ENCODE measurements at places on chromosomes 3 and 15. TPM values are rescaled to one million over a fixed set of nuclear protein-coding genes. Genes with fewer than 3 reads are reported as not detected.

The GHSR gene
- total RNA-seq = not detected

The TRMT10C gene
- 26.8 TPM for total RNA-seq

The TGM5 gene
- total RNA-seq = 0.37 TPM

The CD276 gene
- total RNA-seq = not detected

- no peak for DNase-seq
These were observed 933.9 kb downstream of the NSUN3 start for GRCh38 chr3:94996743-94997142.

GRCh38 chr3:48219543-48219942 is 3.8 kb upstream of the CAMP start:
- no peak for DNase-seq

GRCh38 chr3:157317895-157318294 is 118.8 kb upstream of the PTX3 start:
- no peak for DNase-seq

DNA sequence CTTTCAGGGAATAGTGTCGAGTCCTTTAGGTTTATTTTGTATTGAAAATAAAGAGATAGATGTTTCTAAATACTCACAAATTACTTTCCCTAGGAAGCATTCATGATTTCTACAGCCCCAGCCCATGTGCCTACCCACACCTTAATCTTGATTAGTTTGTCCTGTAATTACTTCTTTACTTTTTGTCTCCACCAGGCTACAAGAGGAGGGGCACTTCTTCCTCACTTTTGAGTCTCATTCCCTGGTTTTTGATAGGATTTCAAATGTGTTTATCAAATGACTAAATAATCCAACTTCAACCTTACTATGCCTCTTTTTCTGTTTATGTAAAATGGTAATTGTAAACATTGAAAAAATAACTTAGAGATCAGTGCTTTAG is 1.8 kb downstream of the PXK start:
- DNase-seq = no peak

- no peak for DNase-seq
These were observed 3.6 kb downstream of the CEP19 start for GRCh38 chr3:196708467-196708866.

DNA sequence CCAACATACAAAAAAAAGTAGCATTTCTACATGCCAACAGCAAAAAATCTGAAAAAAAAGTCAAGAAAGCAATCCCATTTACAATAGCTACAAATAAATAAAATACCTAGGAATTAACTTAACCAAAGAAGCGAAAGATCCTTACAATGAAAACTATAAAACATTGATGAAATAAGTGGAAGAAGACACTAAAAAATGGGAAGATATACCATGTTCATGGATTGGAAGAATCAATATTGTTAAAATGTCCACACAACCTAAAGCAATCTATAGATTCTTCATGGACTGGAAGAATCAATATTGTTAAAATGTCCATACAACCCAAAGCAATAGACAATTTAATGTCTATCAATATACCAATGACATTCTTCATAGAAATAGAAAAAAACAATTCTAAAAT is 21.0 kb downstream of the PEAK1 start:
- no peak for DNase-seq

DNA sequence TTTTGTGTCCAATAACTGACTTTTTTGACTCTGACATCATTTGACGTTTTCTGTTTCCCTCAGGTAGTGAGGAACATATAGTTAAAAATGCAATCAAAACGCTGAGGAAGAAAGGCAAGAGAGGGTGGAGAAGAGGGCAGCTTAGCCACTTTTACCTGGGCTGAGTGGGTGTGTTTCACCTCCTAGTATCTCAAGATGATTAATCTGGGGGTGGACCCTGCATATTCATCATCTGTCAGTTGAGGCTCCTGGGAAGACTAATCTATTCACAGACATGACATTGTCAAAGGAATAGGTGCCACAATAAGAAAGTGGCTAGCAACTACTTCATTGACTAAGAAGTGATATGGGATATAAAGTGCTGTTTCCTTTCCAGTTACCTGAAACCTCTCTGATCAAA is 331.5 kb upstream of the RARB start:
- DNase-seq = no peak

DNA sequence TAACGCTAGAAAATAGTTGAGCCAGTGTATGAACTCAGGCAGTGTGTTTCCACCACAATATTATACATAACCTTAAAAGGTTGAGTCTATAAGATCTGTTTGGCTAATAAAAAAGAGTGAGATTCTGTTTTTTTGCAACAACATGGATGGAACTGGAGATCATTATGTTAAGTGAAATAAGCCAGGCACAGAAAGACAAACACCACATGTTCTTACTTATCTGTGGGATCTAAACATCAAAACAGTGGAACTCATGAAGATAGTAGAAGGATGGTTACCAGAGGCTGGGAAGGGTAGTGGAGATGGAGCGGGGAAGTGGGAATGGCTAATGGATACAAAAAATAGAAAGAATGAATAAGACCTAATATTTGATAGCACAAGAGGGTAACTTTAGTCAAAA is 150.7 kb downstream of the GABRG3 start:
- DNase-seq = no peak

Data from activated CD8-positive, alpha-beta T cell treated with anti-CD3 and anti-CD28 coated beads, Interleukin-2, amount 10 ng/mL, durations not matched to agents 7 days and 5 days (primary cell).